HL-60 (cell line): ENCODE measurements at places on chromosomes 12 and 14.

- no peak for DNase-seq
Measured at GRCh38 chr12:108784270-108784669, 53.0 kb upstream of the CORO1C start.

GRCh38 chr12:109462868-109463692 is 14.0 kb downstream of the KCTD10 start:
- DNase-seq, result no peak

DNA sequence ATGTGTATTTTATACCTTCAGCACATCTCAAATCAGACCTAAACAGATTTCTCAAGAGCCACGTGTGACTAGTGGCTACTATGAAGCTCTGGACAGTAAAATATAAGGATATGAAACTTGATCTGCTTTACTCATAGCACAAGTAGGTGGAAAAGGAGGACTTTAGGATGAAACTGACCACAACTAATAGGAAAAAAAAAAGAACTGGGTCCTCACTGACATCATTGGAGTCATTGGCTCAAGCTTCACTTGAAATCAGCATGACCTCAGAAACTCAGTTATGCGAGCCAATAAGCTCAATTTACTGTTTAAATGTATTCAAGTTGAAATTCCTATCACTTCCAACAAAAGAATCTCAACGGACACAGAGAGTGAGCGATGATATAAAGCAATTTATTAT is 34.1 kb upstream of the CIT start:
- DNase-seq, result no peak

- DNase-seq, result no peak
Measured at GRCh38 chr12:126798449-126798848, 1468.5 kb upstream of the TMEM132C start.

DNA sequence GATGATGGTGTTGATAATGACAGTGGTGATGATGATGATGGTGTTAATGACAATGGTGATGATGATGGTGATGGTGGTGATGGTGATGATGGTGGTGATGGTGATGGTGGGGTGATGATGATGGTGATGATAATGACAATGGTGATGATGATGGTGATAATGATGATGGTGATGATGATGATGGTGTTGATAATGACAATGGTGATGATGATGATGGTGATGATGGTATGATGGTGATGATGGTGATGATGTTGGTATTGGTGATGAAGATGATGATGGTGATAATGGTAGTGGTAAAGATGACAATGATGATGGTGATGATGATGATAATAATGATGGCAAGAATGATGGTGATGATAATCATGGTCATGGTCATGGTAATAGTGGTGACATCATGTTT is 184.7 kb downstream of the SLC15A4 start:
- no peak for DNase-seq

DNA sequence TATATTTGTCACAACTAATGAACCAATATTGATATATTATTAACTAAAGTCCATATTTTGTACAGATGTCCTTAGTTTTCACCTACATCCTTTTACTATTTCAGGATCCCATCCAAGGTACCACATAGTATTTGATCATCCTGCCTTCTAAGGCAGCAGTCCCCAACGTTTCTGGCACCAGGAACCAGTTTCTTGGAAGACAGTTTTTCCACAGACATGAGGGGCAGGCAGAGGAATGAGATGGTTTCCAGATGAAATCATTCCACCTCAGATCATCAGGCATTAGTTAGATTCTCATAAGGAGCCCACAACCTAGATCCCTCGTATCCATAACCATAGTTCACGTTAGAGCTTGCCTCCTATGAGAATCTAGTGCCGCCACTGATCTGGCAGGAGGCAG is 82.8 kb upstream of the BCL2L14 start:
- no peak for DNase-seq

- no peak for DNase-seq
Measured at GRCh38 chr12:76024942-76025600, 6.5 kb downstream of the PHLDA1 start.

- DNase-seq, result peak; percentile 74
Measured at GRCh38 chr14:20427231-20428009, 8.5 kb downstream of the KLHL33 start.

- no peak for DNase-seq
Measured at GRCh38 chr14:79967001-79967400, 244.3 kb downstream of the DIO2 start.

DNA sequence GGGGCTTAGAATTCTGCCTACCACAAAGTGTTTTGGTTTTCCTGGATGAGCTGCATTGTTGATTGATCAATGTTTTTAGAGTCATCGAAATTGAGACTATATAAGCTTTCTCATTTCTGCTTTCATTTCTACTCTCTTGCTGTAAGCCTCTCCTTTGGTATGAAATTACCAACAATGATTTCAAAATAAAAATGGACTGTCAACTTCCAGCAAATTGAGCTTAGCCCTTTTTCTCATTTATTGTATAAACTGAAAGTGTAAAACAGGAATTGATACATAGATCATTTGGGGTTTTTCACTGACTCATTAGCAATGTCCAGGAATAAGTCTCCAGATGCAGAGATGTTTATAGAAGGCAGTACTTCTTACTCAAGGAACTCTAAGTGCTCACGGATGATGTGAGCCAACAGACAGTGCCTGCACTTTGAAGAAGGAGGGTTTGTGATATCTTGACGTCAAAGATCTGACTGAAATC is 20.0 kb upstream of the PCNX1 start:
- no peak for DNase-seq

DNA sequence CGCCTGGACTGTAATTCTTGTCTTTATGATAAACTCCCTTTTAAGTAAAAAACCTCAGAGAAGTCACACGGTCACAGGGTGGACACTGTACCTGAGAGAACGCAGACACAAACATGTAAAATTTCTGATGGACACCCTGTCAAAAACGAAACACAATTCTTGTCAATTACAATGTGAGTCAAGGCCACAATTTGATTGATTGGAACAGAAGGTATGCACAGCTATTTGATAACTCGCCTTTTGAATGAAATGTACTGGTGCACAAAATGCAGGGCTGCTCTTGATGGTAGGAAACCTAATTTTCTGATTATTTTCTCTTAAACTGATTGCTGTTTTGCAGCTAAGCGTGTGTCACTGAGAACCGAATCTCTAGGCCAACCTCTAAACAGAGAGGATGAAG is 9.2 kb downstream of the DNAH10 start:
- no peak for DNase-seq

DNA sequence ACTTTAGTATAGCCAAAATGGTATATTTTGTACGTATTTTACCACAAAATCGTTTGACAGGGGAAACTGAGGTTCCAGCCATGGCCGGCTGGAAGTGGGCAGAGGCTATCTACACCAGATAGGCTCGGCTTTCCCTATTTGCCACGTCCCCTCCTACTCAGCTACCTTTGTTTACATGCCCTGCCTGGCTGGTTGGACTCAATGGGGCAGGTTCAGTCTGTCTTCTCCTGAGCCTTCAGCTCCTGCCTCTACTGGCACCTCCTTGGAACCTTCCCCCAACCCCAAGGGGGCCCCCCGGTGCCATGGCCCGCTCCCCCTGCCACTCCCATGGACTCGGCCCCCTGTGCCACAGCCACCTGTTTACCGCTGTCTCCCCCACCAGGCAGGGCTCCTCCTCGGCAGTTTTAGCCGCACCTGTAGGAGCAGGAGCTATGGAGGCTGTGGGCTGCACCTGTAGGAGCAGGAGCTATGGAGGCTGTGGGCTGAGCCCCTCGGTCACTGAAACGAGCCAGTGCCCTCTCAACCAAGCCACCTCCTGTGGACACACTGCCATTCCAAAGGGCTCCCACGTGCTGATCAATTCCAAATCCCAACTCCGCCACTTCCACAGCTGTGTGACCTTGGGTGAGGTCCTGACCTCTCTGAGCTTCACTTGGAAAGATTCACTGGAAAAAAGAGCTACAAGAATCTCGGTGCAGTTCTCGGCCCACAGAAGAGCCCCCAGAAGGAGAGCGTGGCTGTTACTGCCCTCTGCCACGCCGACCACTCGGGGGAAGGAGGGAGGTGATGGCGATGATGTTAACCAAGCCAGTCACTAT is 62.2 kb downstream of the NCOR2 start:
- DNase-seq, result no peak

- no peak for DNase-seq
Measured at GRCh38 chr12:51419425-51420193, 5.0 kb upstream of the SLC4A8 start.

DNA sequence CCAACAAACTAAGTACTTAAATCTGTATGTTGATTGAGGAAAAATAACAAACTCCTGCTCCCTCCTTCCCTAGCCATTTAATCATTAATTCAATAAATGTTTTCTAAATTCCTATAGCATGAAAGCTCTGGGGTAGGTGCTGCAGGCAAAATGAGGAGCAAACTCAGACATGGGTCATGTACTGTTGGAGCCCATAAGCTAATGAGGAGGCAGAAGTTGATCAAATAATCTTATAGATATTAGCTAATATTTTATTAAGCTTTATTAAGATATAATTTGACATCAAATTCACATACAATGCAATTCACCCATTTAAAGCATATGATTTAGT is 70.6 kb downstream of the SYNE2 start:
- DNase-seq, result no peak

DNA sequence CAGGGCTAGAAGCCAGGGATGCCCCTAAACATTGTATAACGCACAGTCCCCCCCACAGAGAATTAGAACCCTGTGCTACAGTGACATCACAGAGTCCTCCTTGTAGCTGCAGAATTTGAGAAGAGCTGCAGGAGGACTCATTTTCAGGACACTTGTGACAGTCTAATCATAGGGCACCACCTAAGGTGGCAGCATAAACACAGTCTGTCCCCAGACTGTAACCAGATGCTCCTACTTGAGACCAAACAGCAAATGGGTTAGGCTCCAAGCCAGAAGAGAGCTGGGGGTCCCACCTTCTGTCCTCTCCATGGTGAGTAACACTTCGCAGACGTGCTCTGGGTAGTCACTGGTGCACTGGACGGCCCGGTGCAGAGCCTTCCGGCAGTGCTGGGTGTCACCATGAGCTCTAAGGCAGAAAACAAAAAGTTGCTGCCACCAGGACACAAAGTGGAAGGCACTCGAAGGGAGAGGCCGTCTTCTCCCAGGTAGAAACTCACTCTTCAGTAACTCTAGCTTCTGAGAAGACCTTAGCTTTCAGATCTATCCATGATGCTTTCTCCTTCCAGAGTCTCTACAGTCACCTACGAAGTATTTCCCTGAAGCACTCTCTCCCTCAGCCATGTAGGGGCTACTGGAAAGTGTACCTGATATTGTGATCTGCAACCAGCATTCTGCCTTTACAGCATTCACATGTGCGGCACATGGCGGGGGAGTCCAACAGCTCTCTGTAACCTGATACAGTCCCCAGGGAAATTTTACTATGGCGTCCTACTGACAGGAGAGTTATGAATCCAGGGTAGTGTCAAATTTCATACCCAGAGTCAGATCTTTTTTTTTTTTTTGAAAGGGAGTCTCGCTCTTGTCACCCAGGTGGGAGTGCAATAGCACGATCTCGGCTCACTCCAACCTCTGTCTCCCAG is 17.1 kb downstream of the FICD start:
- DNase-seq, result no peak

- peak; percentile 64 for DNase-seq
Measured at GRCh38 chr12:6792522-6793201, 3.3 kb downstream of the CD4 start.

DNA sequence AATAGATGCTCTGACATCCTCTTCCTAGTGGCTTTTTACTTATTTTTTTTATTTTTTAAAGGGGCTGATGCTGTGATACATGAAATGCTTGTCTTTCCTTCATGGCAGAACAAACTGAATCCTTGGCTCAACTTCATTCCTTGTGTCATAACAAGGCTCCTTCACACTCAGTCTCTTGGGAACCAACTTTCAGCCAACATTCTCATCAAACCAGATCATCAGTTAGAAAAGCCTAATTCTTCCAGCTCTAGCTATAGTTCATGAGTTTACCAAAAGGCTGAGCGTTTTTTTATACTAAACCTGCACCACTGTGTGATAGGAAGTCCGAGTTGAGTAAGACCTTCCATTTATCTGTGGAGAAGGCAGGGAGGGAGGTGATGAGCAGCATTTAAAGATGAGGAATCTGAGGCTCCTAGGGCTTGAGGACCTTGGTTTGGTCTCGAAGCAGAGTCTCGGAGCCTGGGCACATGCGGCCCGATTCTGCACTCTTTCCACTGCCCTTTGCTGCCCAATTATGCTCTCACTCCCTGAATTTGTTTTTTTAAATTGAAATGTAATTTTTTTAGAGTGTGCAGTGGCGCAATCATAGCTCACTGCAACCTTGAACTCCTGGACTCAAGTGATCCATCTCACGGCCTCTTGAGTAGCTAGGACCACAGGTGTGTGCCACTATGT is 8.2 kb downstream of the GPRC5D start:
- no peak for DNase-seq

DNA sequence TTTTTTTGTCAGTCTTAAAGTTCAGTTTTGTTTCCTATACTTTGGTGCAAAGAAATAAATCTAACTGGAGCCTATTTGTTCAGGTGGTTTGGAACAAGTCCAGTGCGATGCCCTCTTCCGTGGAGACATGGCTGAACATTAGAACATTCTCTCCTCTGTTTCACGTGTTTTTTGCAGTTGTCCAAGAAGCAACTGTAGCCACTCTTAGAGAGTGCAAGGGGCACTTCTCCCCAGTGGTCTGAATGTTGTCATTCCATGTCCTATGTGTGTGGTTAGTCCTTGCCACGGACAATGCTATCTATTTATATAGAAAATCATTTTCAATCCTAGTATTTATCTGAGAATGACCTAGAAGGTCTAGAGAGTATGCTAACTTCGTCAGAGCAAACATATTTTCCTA is 1232.5 kb upstream of the SEL1L start:
- no peak for DNase-seq

- DNase-seq, result no peak
Measured at GRCh38 chr12:127487031-127487430, 779.9 kb upstream of the TMEM132C start.
